ENCODE measurements at places on chromosomes 6 and 20. TPM values are rescaled to one million over a fixed set of nuclear protein-coding genes. Genes with fewer than 3 reads are reported as not detected.

The CYP21A2 gene
- 0.64 TPM for total RNA-seq

DNA sequence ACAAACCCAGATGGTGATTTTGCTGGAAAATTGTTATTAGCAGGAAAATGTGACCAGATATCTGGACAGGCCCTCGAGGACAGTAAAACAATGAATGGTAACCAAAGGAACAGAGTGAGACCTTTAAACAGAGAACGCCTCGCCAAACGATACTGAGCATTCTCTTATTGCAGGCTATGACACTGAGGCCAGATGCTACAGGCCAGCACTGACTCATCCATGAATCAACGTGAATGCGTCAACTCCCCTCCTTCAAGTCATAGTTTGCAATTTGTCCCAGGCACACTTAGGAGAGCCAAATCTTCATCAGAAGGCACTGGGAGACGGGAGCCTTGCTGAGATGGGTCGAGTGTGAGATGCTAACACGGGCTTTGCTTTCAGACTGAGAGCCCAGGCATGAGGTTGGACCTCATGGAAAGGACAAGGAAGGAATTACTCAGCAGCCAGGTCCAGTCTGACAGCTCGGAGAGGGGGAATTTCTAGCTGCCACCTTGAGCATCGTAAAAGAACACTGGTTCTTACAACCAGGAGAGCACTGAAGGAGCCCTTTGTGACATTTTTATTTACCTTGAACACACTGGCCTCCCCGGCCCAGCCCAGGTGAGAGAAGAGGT, 60.7 kb downstream of the BMP7 start:
- no peak for DNase-seq
- H3K27ac ChIP-seq: no peak overlapping the region
- no peak overlapping the region for H3K4me3 ChIP-seq
- H3K27me3 ChIP-seq: peaks cover 7% of the 10 kb centered on the region
- H3K4me1 ChIP-seq: no peaks in the 10 kb centered on the region
- no peaks in the 10 kb centered on the region for H3K36me3 ChIP-seq

GRCh38 chr6:100446115-100447080, 18.3 kb downstream of the SIM1 start:
- H3K4me1 ChIP-seq: peaks cover 32% of the 10 kb centered on the region

The TMEM200A gene
- total RNA-seq: 25.4 TPM

GRCh38 chr6:15382089-15382488, 136.2 kb downstream of the JARID2 start:
- no peaks in the 10 kb centered on the region for H3K27me3 ChIP-seq
- H3K27ac ChIP-seq: peak overlapping the region; percentile 75
- DNase-seq: no peak
- H3K36me3 ChIP-seq: no peaks in the 10 kb centered on the region
- peaks cover 40% of the 10 kb centered on the region for H3K4me1 ChIP-seq

DNA sequence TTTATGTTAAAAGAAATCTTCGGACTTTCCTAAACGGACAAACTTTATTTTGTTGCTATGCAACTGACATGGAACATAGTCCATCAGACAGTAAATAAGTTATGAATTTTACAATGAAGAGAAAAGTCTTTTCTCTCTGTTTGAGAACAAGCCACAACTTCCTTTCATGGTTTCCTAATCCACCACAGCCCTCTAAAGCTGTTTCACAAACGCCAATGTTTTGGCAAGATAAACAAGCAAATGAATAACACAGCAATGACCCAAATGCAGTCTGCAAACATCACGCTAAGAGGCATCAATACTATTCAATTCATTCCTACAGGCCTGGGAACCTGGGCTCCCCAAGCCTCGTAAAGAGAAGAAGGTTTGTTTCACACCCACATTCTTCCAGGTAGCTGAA, 60.4 kb downstream of the HAO1 start:
- H3K4me1 ChIP-seq: no peaks in the 10 kb centered on the region
- no peaks in the 10 kb centered on the region for H3K27me3 ChIP-seq
- no peak overlapping the region for H3K27ac ChIP-seq
- DNase-seq: no peak
- H3K4me3 ChIP-seq: no peak overlapping the region
- H3K36me3 ChIP-seq: no peaks in the 10 kb centered on the region

- no peaks in the 10 kb centered on the region for H3K4me1 ChIP-seq
- H3K27me3 ChIP-seq: no peaks in the 10 kb centered on the region
- H3K36me3 ChIP-seq: no peaks in the 10 kb centered on the region
Measured at GRCh38 chr6:131844243-131844841, 36.5 kb downstream of the ENPP1 start.

The AGPAT4 gene
- total RNA-seq: 90.2 TPM

DNA sequence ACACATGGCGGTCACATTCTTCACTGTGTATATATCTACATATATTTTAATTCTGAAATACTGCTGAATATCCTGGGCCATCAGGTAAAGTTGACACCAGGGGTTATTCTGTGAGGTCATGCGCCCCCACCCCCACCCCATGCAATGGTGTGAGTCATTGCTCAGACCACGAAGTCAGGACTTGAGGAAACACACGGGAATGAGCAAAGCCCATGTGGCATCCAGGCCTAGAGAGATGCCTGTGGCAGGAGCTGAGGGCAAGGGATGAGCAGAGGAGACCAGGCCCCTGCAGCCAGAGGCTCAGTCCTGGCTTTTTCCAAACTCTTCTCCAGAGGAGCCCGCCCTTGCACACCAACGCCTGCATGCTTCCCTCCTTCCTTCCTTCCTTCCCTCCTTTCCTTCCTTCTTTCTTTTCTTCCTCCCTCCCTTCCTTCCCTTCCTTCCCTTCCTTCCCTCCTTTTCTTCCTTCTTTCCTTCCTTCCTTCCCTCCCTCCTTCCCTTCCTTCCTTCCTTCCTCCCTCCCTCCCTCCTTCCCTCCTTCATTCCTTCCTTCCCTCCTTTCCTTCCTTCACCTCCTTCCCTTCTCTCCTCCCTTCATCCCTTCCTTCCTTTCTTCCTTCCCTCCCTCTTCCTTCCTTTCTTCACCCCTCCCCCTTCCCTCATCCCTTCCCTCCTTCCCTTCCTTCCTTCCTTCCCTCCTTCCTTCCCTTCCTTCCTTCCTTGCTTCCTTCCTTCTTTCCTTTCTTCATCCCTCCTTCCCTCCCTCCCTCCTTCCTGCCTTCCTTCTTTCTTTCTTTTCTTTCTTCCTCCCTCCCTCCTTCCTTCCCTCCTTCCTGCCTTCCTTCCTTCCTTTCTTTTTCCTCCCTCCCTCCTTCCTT, 72.0 kb upstream of the INSM1 start:
- no peaks in the 10 kb centered on the region for H3K36me3 ChIP-seq
- no peak overlapping the region for H3K4me3 ChIP-seq

The ACOT13 gene
- 25.3 TPM for total RNA-seq

DNA sequence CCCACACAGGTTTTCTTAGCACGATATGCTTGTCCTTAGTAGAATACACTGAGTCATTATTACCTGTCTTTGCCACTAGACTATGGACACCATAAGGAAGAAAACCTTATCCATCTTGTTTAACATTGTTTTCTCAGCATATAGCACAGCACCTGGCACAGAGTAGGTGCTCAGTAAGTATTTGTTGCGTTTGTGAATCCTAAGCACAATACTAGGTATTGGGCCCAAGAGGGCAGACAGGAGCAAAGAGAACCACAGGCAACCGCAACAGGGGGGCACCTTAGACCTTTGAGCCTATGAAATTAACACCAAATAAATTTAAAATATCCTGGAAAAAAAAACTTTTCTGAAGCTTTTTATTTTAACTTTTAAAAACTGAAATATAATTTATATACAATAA, 3.7 kb upstream of the NCOA6 start:
- peaks cover 6% of the 10 kb centered on the region for H3K4me1 ChIP-seq
- H3K27ac ChIP-seq: no peak overlapping the region
- H3K36me3 ChIP-seq: no peaks in the 10 kb centered on the region
- H3K27me3 ChIP-seq: peaks cover 6% of the 10 kb centered on the region

DNA sequence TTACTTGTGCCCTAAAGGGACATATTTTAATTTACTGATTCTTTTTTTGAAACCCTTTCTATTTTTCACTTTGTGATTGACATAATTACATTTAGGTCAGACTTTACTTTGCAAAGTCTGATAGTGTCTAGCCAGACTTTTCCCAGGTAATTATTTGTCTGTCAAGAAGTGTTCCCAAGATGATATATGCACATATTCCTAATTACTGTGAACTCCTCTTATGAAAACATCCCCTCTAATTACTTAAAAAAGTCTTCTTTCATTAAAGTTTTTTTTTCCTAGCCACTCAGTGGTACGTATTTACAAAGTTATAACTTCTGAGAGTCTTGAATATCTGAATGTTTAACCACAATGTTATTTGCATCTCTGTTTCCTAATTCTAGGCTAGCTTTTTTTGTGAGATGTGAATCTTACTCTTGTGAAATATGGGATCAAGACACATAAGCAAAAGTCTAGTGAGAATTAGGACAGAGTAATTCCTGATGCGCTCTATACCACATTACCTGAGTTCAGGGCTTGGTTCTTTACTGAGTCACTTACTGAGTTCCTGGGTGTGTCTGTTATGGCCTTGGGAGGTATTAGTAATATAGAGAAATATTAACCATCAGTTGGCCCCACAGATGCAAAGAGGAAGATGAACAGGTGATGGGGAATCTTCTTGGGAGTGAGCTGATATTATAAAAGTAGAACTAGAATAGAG, 27.9 kb downstream of the FAM83B start:
- H3K36me3 ChIP-seq: no peaks in the 10 kb centered on the region
- H3K4me3 ChIP-seq: no peak overlapping the region
- no peaks in the 10 kb centered on the region for H3K27me3 ChIP-seq
- no peak for DNase-seq
- no peaks in the 10 kb centered on the region for H3K4me1 ChIP-seq
- no peak overlapping the region for H3K27ac ChIP-seq

The TP53RK gene
- 19.0 TPM for total RNA-seq

The CLPSL1 gene
- total RNA-seq: not detected

The PTPN1 gene
- 47.5 TPM for total RNA-seq

The OR2J1 gene
- not detected for total RNA-seq

DNA sequence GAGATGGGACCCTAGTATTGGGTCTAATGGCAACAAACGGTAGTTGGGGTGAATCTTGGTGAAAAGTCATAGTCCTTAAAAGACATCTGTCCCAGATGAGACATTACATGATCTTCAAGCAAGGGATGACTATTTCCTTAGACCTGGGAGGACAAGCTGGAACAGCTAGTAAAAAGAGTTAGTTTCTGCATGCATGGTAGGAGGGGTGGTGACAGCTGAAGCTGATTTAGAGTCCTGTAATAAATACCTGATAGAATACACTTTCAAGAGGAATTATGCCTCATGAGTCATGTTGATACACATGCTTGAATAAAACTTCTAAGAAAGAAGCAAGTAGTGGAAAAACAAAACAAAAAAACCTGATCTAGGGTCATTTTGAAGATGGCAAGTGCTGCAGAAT, 247.4 kb downstream of the CD109 start:
- H3K36me3 ChIP-seq: peaks cover 4% of the 10 kb centered on the region
- no peak for DNase-seq
- H3K27ac ChIP-seq: no peak overlapping the region
- H3K4me1 ChIP-seq: no peaks in the 10 kb centered on the region

- H3K27me3 ChIP-seq: peaks cover 2% of the 10 kb centered on the region
- DNase-seq: no peak
- no peak overlapping the region for H3K4me3 ChIP-seq
- H3K27ac ChIP-seq: peak overlapping the region; percentile 35
- no peaks in the 10 kb centered on the region for H3K36me3 ChIP-seq
Measured at GRCh38 chr6:125445054-125445453, 143.3 kb upstream of the HDDC2 start.

The ARMH2 gene
- 0.54 TPM for total RNA-seq

- no peaks in the 10 kb centered on the region for H3K4me1 ChIP-seq
- H3K36me3 ChIP-seq: no peaks in the 10 kb centered on the region
- no peaks in the 10 kb centered on the region for H3K27me3 ChIP-seq
- H3K4me3 ChIP-seq: no peak overlapping the region
- H3K27ac ChIP-seq: no peak overlapping the region
Measured at GRCh38 chr6:154284313-154284853, 72.2 kb downstream of the IPCEF1 start.

The SAPCD1 gene
- 3.7 TPM for total RNA-seq

GRCh38 chr20:4443016-4443415, 278.7 kb upstream of the PRND start:
- no peak overlapping the region for H3K4me3 ChIP-seq
- H3K36me3 ChIP-seq: no peaks in the 10 kb centered on the region
- H3K4me1 ChIP-seq: no peaks in the 10 kb centered on the region
- no peak overlapping the region for H3K27ac ChIP-seq
- H3K27me3 ChIP-seq: no peaks in the 10 kb centered on the region
- no peak for DNase-seq
